ENCODE measurements at places on chromosomes 3 and 15.

DNA sequence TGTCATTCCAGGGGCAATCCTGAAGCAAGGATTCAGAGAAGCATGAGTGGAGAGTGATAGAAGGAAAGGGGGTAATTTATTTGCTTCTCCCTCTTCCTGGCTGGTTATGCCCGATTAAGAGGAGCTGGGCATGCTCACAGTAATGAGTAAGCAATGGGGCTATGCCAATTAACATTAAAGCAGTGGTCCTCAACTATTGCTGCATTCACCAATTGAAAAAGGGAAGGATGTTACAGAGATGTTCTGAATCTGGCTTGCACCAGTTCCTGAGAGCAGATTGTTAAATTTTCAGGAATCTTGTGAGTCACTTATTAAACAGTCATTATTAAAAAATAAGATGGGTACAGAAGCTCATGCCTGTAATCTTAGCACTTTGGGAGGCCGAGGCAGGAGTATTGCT, 85.9 kb upstream of the ZBTB20 start:
- DNase-seq, result no peak

GRCh38 chr3:115788921-115789470, 165.7 kb downstream of the GAP43 start:
- DNase-seq, result no peak

DNA sequence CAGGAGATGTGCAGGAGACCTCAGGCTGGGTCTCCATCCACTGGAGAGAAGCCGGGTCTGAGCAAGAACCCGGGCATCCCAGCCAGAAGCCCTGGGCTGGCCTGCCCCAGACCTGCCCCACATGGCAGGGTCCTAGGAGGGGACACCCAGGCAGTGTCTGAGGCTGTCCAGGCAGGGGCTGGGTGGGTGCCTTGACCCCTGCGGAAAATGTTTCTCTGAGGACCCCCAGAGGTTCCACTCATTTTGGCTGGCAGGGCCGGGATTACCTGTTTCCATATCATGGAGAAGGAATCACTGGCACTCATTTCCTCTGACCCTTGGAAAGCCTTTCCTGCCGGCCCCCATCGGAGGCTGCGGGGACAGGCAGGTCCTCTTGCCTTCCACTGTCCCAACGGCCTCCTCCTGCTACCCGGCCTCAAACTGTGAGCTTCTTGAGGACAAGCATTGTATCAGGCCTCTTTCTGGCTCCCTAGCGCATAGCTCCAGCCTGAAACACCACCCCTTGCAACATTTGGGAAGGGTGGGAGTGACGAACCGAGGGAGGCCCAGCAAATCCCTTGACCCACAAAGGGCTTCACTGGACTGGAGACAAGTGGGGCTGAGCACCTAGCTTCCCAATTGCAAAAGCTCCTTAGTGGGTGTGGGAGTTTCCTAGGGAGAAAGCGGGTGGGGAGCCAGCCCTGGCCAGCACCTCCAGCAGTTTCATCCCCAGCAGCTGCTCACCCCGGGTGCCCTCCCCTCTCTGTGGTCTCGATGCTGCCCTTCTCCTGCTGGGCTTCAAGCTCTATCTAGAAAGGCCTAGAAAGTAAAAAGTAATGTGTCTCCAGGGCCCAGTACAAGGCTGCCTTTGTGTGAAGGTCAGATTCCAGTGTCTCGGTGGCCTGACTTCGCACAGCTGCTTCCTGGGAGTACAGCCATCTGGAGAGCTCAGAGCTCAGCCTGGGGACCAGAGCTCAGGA, 29.7 kb downstream of the ACSBG1 start:
- peak; percentile 3 for DNase-seq

DNA sequence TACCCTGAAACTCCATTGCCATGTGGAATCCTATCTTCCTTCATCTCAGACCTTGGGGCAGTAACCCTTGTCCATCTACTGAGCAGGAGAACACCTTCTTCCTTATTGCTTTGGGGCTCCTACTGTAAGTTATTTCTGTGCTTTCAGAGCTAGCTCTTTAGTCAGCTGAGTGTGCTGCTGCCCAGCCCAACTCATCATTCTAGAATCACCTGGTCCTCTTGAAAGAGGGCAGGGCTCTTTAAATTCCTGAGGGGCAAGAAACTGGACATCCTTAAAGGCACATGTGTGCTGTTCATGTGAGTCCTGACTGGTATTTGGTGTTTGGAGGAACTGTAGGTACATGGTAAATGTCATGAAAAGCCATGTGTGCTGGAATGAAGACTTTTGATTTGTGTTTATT, 140.9 kb downstream of the ARNT2 start:
- DNase-seq, result no peak

GRCh38 chr3:107756649-107757048, 233.9 kb downstream of the BBX start:
- DNase-seq, result no peak

GRCh38 chr3:21392526-21392925, 358.5 kb downstream of the ZNF385D start:
- no peak for DNase-seq

GRCh38 chr15:73918784-73919183, 7.5 kb upstream of the LOXL1 start:
- no peak for DNase-seq

DNA sequence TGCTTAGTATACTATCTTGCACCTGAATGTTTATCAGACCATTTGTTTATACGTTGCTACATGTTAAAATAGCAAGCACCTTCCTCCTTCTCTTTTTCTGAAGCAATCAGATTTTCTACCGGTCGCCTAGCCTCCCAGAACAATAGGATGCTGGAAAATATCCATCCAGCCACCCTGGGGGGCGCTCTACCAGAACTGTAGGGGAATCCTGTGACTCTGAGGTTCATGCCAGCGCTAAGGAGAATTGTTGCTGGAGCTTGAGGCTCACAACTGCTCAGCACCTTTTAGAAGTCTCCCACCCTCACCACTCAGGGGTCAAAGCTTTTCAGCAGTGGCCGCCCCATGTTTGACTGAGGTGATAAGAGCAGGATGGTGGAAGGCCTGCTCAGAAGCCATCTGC, 27.5 kb downstream of the SQOR start:
- no peak for DNase-seq

DNA sequence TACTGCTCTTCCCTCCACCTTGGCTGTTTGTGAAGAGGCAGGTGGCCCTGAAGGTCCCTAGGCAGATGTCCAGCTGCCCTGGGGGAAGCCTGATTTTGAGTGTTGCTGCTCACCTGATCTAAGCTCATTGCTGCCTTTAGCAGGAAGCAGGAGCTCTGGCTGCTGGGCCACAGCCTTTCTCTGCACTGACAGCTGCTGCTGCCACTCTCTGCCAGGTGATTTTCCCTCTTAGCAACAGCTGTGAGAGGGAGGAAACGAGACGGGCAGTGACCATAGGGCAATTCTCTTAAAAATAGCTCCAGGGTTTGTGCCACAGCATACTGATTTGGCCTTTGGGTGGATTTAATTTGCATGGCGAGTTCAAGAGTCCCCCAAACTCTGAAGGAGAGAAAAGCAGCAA, 415.8 kb upstream of the SEMA6D start:
- DNase-seq, result no peak

DNA sequence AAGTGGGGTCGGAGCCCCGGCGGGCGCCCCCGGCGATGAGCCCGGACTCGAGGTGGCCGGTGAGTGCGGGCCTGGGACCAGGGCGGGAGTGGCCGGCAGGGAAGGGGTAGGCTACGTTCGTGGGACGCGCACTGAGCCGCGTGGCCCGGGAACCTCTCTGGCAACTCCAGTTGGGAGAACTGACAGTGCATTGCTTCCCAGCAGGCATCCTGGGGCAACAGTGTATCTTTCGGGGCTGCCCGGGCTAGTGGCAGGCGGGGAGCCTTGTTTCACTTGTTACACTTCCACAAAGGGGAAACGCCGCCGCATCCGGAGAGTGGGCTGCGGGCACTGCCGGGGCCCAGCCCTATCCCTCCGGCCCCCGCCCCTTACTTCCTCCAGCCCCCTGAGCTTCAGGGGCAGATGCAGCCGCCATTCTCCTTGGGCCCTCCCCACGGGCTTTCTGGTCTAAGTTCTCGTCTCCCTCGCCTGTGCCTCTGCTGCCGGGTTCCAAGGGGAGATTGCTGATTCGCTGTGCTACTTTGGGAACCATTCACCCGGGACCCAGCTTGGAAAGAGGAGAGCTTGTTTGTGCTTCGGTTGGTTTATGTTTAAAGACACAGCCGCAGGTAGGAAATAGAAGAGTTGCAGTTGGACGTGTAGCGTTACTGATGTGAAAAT, 675 bp downstream of the BRPF1 start:
- peak; percentile 65 for DNase-seq

DNA sequence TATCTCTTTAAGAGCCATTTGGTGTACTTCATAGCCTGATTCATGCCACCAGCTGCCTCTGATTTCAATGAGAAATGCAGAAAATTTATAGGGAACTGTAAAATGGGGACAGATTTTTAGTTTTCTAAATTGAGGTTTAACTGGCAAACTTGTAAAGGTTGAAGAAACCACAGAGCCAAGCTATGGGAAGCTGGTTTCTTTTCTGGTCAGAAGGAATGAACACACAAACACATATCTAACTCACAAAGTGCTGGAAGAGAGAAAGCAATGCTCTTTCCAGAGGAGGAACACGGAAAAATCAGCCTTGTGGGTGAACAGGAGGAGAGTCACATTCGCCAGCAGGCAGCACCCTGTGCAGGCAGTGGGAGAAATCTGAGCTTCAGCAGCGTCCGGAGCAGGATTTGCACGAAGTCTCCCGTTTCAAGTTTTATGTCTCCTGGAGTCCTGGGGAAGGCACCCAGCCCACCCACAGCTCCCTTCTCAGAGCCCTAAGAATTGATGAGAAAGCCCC, 481 bp downstream of the MASP1 start:
- no peak for DNase-seq

DNA sequence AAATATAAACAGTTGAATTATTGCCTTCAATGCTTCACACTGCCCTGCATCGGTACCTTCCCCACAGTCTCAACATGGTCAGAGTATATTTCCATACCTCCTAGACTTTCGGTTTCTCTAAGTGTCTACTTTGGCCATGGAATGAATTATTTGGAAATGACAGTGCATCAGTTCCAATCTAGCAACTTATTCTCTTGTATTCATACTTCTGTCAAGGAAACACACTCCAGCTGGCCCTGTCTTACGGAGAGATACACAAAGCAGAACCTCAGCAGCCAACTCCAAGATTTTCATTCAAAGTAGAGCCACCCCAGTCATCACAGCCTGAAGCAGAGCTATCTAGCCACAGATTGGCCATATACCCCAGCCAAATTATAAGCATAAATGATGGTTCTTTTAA, 518.4 kb upstream of the UBE2E2 start:
- DNase-seq, result no peak
